Stromal cell of bone marrow (primary cell): ENCODE measurements at places on chromosomes 13 and 19.

DNA sequence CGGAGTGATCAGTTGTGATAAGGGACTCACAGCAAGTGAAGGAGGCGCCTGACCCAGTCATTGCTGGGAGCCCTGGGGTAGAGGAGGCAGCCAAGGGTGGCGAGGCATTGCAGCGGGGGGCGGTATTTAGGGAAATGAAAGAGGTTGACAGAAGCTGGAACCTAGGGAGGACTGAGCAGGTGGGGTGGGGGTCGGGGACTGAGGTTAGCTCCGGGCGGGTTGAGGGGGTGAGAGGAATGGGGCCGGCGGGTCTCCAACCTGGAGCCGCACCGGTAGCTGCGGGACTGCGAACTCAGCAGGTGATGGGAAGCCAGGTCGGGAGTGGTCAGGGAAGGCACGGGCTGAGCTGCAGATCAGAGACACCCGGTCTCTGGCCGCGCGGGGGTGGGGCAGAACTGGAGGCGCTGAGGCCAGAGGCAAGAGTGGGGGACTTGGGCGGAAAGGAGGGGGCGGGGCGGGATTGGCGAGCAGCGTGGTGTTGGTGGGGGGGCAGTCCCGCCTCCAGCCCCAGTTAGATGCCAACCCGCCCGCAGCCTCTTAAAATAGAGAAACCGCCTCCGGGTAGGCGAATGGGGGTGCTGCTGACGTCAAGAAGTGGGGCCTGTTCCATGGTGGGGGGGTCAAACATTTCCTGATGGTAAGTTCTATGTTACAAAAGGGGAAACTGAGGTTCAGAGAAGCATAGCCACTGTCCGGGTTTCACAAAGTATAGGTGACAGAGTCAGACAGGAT, 1.5 kb downstream of the MAST3 start:
- no peak for DNase-seq

DNA sequence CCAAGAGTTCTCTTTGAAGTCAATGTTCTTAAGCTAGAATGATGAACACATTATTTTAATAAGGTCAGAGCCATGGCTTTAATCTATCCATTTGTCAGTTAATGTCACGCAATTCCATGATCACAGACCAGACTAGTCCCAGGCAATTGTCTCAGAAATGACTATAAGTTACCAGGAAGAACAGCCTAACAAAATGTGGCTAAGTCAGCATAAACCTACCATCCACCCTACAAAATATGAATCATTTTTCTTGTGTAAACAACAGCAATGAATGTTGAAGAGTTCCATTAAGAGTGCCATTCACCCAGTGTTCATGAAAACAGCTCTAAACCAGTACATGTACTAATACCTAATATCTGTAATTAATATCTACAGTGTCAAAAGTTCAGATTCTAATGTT, 127.5 kb downstream of the KCTD12 start:
- DNase-seq = peak; percentile 20

DNA sequence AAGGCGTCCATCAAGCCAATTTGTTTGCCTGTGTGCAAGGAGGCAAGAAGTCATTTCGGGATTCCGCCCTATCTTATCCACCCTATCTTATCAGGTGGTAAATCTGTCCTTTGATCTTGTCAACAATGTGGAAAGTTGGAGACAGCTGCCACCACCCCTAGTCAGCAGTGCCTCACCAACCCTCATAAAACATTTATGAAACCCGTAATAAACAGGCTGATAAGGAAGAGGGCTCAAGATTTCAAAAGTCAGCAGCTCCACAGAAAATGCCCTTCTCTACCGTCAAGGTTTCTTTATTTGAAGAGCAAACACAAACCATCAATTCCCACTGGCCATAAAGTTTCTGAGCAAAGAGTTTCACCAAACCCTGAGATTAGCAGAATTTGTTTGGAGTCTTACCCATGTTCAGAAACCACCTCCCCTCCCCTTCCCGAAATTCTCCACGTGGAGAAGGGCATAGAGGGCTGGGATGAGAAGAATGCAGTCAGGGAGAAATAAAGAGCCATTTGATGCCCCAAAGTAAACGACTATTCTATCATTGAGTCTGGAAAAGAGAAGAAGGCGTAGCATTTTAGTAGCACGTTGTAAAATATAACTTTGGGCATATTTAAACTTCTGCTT, 196.0 kb upstream of the GPR12 start:
- no peak for DNase-seq

DNA sequence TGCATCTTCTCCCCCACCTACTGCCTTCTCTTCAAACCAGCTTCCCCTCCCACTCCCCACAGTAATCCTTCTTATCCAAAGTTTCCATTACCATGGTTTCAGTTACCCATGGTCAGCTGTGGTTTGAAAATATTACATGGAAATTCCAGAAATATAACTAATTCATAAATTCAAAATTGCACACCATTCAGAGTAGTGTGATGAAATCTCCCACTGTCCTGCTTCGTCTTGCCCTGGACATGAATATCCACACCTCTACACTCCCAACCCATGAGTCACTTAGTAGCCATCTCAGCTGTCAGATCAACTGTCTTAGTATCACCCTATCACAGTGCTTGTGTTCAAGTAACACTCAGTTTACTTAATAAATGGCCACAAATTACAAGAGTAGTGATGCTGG, 3.8 kb upstream of the KCTD12 start:
- DNase-seq = no peak

DNA sequence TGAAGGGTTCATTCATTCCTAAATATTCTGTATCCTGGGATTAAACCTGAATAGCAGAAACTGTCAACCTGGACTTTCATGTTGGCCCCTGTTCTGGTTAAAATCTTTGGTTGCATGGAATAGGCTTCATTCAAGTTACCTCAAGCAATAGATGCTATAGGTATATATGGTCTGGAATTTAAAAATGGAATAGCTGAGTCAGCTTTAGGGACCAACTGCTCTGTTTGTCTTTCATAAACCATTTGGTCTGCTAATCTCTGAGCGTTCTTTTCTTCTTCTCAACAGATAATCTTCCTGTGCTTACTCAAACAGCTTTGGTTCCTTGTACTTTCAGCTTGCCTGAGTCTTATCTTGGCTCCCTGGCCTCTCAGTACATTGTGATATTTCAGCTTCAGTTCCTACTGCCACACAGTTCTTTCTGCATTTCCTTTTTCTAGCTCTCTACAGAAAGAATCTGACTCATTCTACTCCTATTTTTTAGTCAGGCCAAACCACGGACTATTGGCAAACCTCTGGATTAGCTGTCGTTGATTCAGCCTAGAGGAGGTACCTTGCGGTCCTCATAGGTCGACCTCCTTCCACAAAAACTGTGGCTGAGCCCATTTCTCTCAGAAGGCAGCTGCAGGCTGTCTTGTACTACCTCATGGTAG, 35.9 kb upstream of the MAB21L1 start:
- DNase-seq = peak; percentile 93

- no peak for DNase-seq
These were observed 632 bp downstream of the NPAS1 start for GRCh38 chr19:47020132-47020805.

DNA sequence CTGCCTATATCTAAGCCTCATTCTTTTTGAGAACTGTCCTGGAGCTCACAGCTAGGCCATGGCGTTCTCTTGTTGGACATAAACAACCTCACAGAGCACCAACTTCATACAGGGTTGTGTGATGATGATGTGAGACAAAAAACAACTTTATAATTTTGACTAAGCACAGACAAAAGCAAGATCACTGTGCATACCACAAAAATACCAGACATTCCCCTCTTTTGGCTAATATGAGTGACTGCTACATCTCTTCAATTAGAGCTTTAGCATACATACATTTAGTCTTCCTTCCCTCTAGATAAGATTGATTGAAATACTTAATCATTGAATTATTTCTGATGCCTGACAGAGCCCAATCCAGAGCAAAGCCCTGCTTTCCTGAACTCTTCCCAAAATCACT, 8.3 kb downstream of the MAB21L1 start:
- DNase-seq = no peak

DNA sequence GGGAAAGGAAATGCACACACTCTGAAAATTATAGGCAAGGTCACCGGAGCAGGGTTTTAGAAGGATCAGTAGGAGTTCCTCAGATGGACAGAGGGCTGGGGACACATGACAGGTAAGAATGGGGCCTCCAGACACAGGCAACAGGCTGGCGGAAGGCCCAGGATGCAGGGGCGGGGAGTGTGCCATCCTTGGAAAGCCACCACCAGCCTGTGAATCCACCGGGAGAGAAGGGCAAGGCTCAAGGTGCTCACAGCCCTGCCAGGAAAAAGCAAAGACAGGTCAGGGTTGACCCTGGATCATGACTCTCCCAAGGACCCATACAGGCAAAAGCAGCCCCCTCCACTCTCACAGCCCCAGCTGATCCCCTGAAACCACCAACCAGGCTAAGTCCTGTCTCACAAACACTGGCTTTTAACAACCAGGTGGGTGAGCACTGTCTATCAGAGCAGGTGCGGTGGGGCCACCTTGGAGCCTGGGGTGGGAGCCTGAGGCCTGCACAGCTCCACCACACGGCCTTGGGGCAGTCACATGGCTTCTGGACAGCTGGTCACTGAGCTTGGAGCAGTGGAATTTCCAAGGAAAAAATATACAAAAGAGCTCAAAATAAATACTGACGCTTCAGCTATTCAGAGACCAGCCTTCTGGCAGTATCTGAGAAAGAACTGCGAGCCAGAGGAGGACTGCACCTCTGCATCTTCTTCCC, 35.2 kb upstream of the ISYNA1 start:
- no peak for DNase-seq

GRCh38 chr19:5489551-5489950, 34.3 kb downstream of the ZNRF4 start:
- DNase-seq = no peak

- no peak for DNase-seq
These were observed at the start of gene ITGBL1 for GRCh38 chr13:101452519-101453485. ITGBL1 (plus strand) TSS chr13:101452675; CDS start chr13:101452834, 159 bp downstream.

- DNase-seq = no peak
These were observed 27.7 kb downstream of the LCP1 start for GRCh38 chr13:46154136-46154801.

- DNase-seq = no peak
These were observed 218.4 kb upstream of the TMTC4 start for GRCh38 chr13:100892981-100893380.

DNA sequence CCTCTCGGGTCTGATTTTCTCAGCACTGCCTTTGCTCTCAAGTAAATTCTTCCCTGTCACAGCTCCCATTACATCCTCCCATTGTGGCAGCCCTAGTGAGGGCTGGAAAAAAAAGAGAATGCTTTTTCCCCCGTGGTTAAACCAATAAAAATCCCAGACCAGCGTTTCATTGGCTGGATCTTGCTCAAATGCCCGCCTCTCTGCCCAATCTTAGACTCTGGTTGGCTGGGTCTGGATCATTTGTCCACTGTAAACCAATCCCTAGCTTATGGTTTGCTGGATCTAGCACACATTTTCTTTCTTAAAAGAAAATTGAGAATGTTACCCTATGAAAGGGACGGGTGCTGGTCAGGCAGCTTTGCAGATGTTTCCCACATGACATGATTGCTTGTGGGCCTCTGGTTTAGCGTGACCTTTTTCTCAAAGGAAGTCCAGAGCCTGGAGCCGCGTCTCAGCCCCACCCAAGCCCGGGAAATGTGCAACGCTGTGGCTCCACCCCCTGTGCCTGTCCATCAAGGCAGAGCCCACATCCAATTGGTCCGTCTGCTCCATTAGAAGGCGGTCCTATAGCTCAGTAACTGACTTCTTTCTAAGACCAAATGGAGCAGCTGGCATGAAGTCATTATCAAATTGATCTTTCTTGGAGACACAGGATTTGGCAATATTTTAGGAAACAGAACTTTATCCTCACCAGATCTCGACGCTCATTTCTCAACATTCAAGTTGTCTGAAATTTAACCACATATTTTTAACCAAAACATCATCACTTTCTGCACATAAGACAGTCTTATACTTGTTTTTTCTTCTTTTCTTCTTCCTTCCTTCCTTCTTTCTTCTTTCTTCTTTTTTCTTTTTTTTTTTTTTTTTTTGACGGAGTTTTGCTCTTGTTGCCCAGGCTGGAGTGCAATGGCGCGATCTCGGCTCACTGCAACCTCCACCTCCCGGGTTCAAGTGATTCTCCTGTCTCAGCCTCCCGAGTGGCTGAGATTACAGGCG, 2.6 kb upstream of the MCEMP1 start:
- no peak for DNase-seq

GRCh38 chr19:51114087-51114729, 6.0 kb upstream of the CTU1 start:
- no peak for DNase-seq

DNA sequence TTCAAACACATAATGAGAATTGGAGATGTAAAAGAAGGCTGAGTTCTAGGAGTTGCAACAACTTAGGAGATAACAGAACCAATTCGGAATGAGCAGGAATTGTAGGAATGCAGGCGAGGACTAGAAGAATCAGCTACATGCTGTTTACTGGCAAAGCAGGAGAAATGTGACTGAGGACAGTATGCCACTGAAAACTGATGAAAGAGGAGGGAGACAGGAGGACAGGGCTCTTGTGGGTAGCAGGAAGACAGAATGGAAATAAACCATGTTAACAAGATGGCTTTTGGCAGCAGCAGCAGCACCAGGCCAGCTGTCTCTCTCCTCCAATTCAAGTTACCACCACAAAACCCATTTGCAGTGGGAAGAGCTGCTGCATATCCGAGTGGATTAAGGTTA, 91.0 kb upstream of the SLC15A1 start:
- no peak for DNase-seq

DNA sequence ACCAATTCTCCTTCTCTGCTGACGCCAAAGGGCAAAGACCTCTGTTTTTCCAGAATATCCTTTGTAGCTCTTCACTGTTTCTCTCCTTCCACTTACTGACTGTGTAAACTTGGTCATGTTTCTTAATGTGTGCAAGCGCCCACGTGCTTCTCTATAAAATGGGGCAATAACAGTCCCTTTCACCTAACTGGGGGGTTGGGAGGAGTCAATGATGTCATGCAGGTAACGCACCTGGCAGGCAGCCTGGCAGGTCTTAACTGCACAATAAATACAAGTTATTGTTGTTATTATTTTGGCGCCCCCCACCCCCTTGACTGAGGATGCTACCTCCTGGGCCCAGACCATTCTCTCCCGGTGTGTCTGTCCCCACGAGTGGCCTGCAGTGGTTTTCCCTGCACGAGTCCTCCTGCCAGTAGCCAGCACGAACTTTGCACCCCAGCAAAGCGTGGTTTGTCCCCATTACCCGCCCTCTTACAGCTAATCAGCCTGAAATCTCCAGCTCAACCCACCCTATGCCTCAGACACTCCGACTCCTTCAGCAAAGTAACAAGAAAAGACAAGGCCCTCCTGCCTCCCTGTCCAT, 5.3 kb downstream of the SBSN start:
- DNase-seq = no peak

GRCh38 chr19:36421749-36422481, 3.5 kb upstream of the ZFP82 start:
- no peak for DNase-seq
